ENCODE measurements at places on chromosomes 1 and 21.

DNA sequence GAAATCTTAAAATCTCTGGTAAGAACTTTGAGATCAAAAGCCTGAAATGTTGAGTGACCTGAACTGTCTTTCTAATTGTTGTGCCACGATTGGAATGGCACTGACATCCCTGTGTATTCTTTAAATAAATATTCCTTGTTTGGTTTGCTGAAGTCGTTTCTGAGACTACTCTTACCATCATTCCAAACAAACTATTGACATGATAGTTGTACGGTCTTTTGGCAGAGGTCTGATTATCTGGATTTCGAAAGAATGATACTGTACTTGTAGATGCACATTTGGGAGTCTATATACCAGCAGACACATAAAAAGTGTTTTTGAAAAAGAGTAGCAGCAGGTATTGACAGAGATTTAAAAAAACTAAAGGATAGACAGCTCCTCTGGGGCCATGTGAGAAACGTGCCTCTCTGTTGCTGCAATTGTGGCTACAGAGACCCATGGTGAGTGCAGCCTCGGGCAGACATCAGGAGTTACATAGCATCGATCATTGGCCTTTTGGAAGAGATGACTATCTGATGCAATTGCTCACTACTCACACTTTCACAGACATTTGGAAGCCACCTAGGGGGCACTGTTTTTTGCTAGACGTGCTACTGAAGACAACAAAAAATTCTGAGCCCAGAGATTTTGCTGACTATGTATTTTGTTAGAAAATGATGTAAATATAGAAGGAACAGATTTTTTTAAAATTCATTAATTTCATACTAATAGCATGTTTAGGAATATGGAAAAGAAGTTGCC, 464.5 kb downstream of the KCNT2 start:
- no peak for DNase-seq

- DNase-seq = no peak
Observed at GRCh38 chr1:111733992-111734341, 5.2 kb downstream of the INKA2 start.

- no peak for DNase-seq
Observed at GRCh38 chr1:55816456-55817426, 601.6 kb upstream of the USP24 start.

- DNase-seq = no peak
Observed at GRCh38 chr1:67446893-67447292, 16.7 kb upstream of the SERBP1 start.

GRCh38 chr1:34950428-34950827, 21.0 kb upstream of the DLGAP3 start:
- DNase-seq = no peak

DNA sequence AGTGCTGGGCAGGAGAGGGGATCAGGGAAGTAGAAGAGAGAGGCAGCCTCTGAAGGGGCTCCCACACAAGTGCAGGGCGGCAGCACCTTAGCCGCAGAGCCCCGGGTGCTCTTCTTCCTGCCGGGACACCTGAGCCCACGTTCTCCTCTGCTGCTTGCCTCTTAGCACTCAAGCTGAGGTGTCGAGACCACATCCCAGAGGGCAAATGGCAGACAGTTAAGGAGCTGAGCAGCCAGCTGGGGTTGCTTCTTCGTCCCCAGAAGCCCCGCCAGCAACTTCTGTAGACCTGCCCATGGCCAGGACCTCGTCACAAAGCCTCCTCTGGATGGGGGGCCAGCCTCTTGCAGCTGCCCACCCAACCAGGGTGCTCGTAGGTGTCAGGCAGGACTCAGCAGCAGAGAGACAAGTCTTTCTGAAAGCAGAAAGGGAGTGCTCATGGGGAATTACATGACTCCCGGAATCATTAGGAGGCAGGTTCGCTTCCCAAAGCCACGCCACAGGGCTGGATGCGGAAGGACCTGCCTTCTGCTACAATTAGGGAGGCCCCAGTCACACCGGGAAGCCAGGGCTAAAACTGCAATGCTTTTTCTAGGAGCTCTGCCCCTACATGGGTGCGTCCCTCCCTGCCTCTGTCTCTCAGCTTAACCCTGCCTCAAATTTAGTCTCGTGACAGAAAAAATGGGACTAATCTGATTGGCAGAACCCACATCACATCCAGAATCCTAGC, 141.4 kb upstream of the RAB4A start:
- no peak for DNase-seq

DNA sequence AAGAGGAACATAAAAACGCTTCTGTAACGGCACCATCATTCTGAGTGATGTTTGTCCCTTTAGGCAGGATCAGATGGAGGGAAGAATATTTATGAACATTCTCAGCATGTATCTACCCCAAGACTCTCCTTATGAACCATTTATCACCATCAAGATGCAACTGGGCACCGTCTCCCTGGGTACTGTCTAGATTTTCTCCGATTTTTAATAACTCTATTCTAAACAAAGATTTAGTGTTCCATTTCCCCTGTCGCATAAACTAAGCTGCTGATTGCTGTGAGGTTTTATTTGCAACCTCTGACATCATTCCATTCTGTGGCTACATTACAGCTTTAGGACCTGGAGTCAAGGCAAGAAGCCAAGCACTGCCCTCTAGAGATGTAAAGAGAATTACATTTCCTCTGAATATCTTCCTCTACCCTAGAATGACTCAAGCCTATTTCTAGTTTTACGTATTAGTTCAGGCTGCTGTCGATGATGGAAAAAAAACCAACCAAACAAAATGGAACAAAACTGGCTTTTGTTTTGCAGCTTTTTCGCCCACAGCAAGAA, 130.1 kb upstream of the MAP1LC3C start:
- DNase-seq = no peak

- DNase-seq = no peak
Observed at GRCh38 chr1:240739754-240740153, 127.8 kb upstream of the GREM2 start.

GRCh38 chr1:17711941-17712340, 43.2 kb upstream of the ACTL8 start:
- DNase-seq = no peak

GRCh38 chr1:208208132-208208487, 36.1 kb downstream of the PLXNA2 start:
- no peak for DNase-seq

- no peak for DNase-seq
Observed at GRCh38 chr1:229209816-229210215, 61.1 kb upstream of the RAB4A start.

GRCh38 chr21:17491716-17492414, 21.0 kb upstream of the CXADR start:
- no peak for DNase-seq
